AG09309 (cell line): ENCODE measurements at places on chromosomes 4 and X.

DNA sequence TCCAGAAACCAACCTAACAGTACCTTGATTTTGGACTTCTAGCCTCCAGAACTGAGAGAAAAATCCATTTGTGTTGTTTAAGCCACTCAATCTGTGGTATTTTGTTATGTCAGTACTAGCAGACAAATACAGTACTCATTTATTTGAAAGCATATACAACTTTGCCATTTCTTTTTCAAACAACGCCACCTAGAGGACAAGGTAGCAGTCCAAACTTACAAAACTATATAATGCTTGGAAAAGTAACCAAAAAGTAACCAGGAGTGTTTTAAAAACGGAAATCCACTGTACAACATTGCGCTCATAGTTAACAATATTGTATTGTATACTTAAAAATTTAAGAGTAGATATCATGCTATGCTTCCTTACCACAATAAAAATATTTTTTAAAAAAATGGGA is 37.0 kb upstream of the FGF13 start:
- no peak for DNase-seq

- no peak for DNase-seq
These were observed 961.8 kb downstream of the SH3BGRL start for GRCh38 chrX:82163701-82164100.

DNA sequence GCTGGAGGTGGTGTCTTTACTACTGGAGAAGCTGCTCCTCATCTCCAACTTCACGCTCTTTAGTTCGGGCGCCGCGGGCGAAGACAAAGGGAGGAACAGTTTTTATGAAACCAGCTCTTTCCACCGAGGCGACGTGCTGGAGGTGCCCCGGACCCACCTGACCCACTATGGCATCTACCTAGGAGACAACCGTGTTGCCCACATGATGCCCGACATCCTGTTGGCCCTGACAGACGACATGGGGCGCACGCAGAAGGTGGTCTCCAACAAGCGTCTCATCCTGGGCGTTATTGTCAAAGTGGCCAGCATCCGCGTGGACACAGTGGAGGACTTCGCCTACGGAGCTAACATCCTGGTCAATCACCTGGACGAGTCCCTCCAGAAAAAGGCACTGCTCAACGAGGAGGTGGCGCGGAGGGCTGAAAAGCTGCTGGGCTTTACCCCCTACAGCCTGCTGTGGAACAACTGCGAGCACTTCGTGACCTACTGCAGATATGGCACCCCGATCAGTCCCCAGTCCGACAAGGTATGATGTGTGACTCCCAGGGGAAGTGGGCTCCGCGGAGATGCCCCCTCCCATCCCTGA is 634 bp downstream of the LRAT start:
- DNase-seq, result no peak

GRCh38 chr4:111127841-111128240 is 505.0 kb upstream of the PITX2 start:
- DNase-seq, result no peak

GRCh38 chr4:18278244-18278643 is 256.7 kb upstream of the LCORL start:
- DNase-seq, result no peak

DNA sequence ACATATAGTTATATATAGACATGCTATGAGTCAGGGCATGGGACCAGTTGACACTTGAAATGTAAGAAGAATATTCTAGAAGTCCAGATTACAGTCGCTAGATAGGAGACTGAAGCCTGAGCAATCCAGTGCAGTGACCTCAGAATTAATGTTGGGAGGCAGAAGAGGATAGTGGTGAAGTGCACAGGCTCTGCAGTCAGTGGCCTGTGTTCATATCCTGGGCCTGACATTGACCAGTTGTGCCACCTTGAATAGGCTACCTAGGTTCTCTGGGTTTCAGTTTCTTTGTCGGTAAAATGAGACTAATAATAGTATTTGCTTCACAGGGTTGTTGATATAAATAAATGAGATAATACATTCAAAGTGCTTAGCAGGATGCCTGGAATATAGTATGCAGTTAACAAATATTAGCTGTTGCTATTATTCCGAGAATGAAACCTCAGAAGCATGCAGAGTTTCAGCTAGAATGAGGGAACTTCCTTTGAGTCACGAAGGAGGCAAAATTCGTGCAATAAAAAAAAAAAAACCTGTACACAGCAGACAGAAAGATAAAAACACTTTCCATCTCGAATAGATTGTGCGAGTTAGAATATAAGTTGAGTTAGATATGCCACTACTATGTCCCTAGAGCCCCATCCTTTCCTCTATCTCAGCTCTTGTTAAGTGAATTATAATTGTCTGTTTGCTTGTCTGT is 4.0 kb upstream of the SH2D1A start:
- DNase-seq, result no peak

DNA sequence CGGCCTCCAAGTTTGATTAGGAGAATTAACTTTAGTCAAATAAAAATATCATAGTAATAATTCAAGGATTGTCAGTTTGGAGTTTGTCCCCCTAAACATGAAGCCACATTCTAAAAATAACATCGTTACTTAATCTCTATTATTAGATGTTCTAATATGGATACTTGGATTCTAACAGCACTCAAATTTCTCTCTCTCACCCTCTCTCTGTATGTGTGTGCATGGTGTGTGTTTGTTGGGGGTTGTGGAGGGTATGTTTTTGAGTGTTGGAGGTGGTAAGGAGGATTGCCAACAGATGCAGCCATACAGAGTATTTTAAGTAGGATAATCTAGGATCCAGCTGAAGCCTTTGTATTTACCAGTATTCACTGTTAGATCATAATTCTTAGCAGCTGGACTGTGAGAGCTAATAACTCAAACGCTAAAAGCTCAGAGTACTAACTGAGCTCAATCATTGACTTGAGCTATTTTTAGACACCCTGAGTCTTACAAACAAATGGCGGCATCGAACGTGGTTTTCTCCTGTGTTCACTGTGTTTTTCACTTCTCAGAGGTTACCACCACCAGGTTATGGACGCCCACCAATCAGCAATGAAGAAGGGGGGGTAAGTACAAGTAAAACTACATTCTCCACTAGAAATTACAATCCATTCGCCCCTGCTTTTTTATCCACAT is 8.8 kb downstream of the ENAM start:
- peak; percentile 11 for DNase-seq

- DNase-seq, result no peak
These were observed 201.7 kb downstream of the NLGN4X start for GRCh38 chrX:6026980-6027379.

- DNase-seq, result no peak
These were observed 40.1 kb downstream of the UGT2B17 start for GRCh38 chr4:68535974-68536373.

DNA sequence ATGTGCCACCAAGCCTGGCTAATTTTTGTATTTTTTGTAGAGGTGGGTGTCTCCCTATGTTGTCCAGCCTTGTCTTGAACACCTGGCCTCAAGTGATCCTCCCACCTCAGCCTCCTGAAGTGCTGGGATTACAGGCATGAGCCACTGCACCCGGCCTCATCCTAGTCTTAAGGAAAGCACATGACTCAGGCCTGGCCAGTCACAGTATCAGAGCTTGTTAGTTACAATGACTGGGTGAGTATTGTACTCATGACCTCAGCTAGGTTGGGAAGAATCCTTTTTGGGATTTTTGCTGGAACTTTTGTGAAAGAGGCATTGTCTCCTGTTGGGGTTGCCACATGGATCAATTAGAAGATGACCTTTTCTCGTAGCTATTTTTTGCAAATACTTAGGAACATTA is 292.8 kb downstream of the RAPGEF2 start:
- no peak for DNase-seq

- no peak for DNase-seq
These were observed 8.9 kb downstream of the EIF4E start for GRCh38 chr4:98919996-98920395.

GRCh38 chrX:24316111-24316510 is 2.2 kb upstream of the SUPT20HL2 start:
- no peak for DNase-seq

GRCh38 chr4:139533511-139533910 is 22.5 kb downstream of the SETD7 start:
- no peak for DNase-seq

DNA sequence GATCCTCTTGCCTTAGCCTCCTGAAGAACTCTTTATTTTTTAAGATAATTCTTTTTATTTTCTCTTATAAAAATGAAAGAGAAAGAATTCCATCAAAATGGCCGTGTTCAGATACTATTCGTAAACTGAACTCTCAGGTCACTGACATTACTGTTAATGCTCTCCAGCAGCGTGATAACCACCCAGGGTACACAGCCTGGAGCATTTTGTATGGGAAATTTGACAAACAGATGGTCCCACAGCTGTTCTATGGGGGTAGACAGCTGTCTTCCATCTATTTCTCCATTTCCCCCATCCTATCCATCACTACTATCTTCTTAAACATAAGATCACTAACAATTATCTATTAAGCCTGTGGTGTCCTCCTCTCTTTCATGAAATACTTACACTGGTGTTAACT is 47.8 kb downstream of the SYNPO2 start:
- DNase-seq, result no peak

DNA sequence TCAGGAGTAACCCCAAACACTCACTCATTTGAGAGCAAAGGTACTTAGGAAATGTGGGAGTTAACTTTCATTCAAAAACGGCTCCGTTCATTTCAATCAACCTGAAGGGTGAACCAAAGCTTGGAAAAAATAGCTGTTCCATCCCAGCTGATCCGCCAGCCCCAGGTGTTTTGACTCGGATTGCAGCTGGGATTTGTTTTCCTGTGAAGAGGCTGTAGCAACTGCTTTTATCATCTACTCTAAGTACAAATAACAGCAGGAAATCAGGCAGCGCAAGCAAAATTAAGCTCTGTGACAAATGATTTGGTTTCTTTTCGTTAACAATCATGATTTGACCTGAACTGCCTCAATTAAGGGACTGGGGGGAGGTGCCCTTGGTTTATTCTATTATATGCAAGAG is 154.7 kb downstream of the BEND2 start:
- DNase-seq, result no peak

DNA sequence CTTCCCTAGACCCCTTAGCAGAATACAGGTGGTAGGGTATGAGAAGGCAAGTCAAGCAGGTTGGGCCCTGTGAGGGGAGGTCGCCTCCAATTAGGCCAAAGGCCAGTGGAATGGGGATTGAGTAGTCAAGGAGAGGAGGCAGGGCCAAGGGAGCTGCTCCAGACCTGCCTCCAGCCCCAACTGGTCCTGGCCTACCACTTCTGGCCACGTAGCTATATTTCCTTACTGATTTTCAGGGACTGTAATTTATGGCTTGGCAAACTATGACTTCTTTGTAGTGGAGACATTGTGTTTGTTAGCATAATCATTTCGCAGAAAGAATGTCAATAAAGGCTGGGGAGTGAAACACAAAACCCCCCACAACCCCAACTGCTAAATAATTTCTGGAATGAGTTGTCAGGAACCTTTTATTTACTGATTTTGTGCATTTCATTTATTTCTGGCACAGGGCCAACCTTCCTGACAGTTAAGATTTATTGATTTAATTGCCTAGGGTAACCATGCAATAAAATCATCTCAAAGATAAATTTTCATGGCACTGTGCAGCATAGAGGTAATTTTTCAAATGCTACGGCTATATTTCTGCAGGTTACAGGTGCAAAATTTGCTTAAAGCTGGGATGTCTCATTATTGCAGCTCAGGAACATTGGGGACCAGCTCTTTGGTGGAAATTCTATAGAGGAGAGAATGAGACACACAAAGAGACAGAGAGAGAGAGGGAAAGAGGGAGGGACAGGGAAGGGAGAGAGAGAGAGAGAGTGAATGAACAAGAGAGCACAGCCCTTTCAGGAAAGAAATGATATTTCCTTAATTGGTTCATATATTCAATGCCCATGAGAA is 494.9 kb downstream of the IDS start:
- DNase-seq, result no peak

DNA sequence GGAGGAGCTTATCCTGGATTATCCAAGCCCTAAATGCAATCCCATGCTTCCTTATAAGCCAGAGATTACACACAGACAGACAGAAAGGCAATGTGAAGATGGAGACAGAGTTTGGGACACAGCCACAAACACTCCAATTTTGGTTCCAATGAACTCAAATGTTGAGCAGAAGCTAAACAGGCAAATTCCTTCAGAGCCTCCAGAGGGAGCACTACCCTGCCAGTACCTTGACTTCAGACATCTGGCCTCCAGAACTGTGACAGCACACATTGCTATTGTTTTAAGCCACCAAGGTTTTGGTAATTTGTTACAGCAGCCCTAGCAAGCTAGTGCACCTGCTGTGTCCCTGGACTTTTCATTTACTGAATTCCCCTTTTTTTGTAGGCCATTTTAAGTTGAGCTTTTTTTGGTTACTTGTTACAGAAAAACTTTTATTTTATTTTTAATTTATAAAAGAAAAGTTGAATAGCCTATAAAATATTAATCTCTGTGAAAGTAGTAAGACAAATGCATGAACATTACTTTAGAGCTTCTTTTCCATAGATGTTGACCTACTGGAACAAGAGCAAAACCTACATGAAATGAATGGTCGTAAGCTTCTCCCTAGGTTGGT is 33.4 kb upstream of the SRD5A3 start:
- DNase-seq, result peak; percentile 31

GRCh38 chrX:103250977-103251376 is 4.0 kb downstream of the TCEAL8 start:
- DNase-seq, result no peak

- no peak for DNase-seq
These were observed 3.4 kb downstream of the SPATA4 start for GRCh38 chr4:176191974-176192373.

GRCh38 chr4:141569141-141569540 is 67.2 kb upstream of the IL15 start:
- DNase-seq, result no peak

DNA sequence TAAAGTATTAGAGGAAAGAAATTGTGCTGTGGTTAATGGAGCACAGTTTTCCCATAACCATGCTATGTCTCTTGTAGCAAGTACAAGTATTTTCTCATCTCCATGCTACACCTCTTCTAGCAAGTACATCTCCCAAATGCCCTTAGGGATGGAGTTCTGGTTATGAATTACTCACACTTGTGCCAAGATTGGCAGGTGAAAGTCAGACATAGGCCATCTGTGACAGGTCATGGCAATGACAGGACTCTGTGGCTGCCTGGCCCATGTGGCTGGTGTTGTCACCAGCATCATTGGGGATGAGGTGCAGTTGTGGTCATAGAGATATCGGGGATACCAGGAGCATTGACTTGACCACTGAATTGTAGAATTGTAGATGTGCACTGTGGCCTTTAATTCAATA is 310.2 kb downstream of the FAT4 start:
- DNase-seq, result no peak

DNA sequence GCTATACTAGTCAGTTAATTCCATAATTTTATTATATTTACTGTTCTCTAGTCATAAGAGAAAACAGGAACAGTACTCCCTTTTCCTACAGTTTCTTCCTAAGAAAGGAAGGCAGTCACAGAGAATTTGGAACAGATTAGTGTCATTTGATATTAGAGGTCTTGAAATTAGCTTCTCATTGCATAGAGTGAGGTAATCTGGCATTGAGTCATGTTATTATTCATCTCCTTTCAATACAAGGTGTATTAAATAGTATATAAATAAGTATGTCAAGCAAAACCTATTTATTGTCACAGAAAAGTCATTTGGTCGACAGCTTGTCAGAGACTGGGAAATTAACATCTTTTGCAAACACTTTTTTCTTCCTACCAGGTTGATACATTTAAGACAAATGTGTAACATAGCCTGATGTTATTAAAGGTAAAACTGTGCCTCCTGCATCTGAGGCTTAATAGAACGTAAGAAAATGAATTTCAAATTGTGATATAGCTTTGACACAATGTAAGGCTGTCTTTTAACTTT is 753.1 kb upstream of the FRG1 start:
- DNase-seq, result no peak
